ENCODE measurements at places on chromosomes 3 and 15.

- no peak for DNase-seq
Measured at GRCh38 chr3:73580343-73580742, 44.4 kb downstream of the PDZRN3 start.

GRCh38 chr15:89174476-89174875 lies 46.9 kb downstream of the RLBP1 start:
- DNase-seq: no peak

DNA sequence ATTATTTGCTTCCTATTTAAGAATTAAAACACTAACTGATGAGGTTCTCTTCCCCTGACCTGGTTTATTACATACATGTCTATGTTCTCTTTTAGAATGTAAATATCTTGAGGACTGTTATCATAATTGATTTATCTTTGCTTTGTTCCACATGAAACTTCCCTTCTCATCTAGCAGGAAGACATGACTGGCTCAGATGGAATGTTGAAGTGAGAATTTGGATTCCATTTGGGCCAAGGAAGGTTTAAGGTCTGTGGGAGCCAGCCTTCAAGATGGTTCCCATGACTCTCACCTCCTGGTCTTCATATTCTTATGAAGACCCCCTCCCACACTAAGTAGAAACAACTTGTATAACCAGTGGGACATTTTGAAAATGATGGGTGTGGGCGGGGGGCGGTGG lies 222.2 kb upstream of the GADL1 start:
- DNase-seq: no peak

DNA sequence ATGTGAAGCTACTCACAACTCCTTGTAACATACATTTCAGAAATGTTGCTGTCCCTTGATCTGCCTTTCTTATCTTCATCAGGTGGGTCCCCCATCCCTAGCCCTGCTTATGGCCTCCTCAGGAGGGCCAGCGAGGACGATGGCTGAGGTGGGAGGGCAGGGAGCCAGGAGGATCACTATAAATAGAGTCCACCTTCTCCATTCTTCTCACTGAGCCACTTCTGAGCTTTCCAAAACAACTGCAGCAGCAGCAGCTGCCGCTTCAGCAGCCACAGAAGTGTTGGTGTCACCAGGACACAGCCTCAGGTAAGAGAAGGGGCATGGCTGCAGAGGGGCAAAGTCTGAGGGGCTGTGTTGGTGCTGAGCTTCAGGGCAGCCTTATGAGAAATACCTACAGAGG lies 53.5 kb downstream of the ANAPC13 start:
- DNase-seq: no peak

- DNase-seq: peak; percentile 75
Measured at GRCh38 chr3:37509069-37509468, 334.7 kb upstream of the LRRFIP2 start.

GRCh38 chr15:68679961-68680371 lies 101.2 kb downstream of the CORO2B start:
- DNase-seq: no peak

DNA sequence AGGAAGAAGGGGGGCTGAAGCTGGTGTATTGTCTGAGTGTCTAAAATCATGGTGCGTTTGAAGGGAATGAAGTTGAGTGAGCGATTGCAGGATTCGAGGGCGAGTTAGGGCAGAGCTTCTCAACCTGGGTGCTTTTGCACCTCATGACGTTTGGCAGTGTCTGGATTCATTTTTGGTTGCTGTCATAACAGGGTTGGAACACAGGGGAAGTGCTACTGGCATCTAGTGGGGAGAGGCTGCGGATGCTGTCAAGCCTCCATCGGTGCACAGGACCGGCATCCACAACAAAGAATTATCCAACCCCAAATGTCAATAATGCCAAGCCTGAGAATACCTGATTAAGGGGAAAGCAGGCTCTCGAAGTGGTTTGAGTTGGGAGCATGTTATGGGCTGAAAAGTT lies 120.0 kb downstream of the SLCO3A1 start:
- peak; percentile 18 for DNase-seq

DNA sequence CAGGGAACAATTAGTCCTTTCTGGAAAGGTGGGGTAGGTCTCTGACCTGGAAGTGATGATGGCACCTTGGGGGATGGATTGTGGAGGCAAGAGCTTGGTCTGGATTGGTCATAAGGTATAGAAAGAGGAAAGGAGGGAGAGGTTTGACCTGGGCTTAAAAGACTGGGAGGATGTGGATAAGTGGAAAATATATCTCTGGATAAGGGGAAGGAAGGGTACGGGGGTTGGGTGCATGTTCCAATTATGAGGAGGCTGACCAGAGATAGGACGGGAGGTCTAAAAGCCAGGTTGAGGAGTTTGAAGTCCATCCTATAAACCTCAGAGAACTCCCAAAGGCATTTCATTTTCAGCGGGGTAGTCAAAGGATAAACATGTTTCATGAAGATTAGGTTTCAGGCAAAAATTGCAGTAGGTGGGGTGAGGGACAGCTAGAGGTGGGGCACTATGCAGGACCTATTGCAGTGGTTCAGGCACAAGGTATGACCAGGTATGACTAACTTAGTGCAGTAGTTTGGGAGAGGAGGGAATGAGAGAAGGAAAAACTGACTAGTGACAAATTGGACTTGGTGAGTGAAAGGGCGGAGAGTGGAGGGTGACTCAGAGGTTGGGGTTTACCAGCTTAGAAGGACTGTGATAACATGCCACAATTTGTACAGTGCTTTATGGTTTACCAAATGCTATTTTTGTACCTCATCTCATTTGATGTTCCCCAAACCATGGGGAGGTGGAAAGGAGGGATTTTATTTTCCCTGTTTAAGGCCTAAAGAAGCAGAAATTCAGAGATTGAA lies 10.7 kb downstream of the PDE8A start:
- DNase-seq: peak; percentile 59

- peak; percentile 60 for DNase-seq
Measured at GRCh38 chr3:138919325-138919724, 27.6 kb downstream of the FOXL2 start.

DNA sequence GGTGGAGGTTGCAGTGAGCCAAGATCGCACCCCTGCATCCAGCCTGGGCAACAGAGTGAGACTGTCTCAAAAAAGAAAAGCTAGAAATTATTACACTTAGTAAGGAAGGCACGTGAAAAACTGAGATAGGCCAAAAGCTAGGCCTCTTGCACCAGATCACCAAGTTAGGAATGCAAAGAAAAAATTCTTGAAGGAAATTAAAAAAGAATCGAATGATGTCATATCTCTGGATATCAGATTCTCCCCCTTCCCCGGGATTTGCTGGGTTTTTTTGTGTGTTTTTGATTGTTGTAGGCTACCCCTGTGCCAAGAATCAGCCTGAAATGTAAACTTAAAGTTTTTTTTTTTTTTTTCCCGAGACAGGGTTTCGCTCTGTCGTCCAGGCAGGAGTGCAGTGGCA lies 17.4 kb downstream of the PTPN23 start:
- DNase-seq: no peak

DNA sequence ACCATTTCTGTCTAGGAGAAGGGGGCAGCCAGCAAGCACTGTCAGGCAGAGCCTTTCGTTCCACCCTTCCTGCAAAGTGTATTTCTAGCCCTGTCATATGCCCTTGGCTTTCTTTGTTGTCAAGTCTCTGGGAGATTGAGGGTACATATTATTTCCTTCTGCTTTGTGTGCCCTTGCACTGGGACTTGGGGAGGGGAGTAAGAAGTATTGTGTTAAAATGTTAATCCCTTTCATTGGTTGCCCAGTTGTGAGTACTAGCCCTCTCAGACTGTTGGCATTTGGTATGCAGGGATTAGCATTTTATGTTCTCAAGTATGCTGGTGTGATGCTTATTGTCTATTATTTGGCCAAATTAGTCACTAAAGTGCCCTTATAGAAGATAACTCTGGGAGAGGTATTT lies 63.9 kb downstream of the RBM6 start:
- no peak for DNase-seq

- no peak for DNase-seq
Measured at GRCh38 chr3:122930063-122930997, 97.2 kb downstream of the SEMA5B start.

GRCh38 chr3:40387001-40387894 lies at the start of gene ENTPD3:
ENTPD3 (plus strand) TSS chr3:40387184; CDS start chr3:40388058, 874 bp downstream.
- DNase-seq: peak; percentile 58

DNA sequence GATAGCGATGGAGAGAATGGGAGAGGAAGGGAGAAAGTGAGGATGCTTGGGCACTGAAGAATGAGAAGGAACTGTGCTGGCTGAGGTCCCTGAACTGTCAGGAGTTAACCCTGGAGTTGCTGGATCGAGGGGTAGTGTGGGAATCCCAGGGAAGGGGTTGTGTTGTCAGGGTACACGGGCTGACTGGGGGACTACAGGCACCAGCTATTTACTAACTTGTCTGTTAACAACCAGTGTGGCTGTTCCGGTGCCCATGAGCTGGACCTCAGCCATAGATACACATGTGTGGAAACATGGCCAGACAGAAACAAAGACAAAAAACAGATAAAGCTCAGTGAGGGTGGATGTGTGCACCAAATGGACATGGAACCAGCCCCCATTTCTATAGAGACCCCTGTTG lies 55.1 kb downstream of the GASK1A start:
- no peak for DNase-seq

All from hematopoietic multipotent progenitor cell treated with erythropoietin and hydrocortisone succinate and interleukin-3 and kit ligand, for 4 days (in vitro differentiated cells).